ENCODE measurements at places on chromosomes 1 and 21. TPM values are rescaled to one million over a fixed set of nuclear protein-coding genes. Genes with fewer than 3 reads are reported as not detected.

GRCh38 chr1:98468111-98468717, 193.3 kb upstream of the SNX7 start:
- H3K27me3 ChIP-seq, result no peaks in the 10 kb centered on the region
- DNase-seq, result no peak
- no peaks in the 10 kb centered on the region for H3K4me1 ChIP-seq
- no peak overlapping the region for H3K4me3 ChIP-seq

- DNase-seq, result no peak
- H3K27me3 ChIP-seq, result peaks cover 11% of the 10 kb centered on the region
- no peak overlapping the region for H3K27ac ChIP-seq
- no peak overlapping the region for H3K4me3 ChIP-seq
- peaks cover 19% of the 10 kb centered on the region for H3K4me1 ChIP-seq
Measured at GRCh38 chr1:156856282-156856785, 2.6 kb downstream of the INSRR start.

GRCh38 chr1:91760512-91760911, 125.4 kb downstream of the TGFBR3 start:
- DNase-seq, result no peak
- H3K27ac ChIP-seq, result no peak overlapping the region
- no peaks in the 10 kb centered on the region for H3K36me3 ChIP-seq
- H3K4me1 ChIP-seq, result no peaks in the 10 kb centered on the region

GRCh38 chr1:193549081-193549480, 362.7 kb upstream of the B3GALT2 start:
- no peaks in the 10 kb centered on the region for H3K36me3 ChIP-seq
- no peaks in the 10 kb centered on the region for H3K27me3 ChIP-seq
- H3K4me1 ChIP-seq, result no peaks in the 10 kb centered on the region
- no peak overlapping the region for H3K4me3 ChIP-seq
- no peak overlapping the region for H3K27ac ChIP-seq
- no peak for DNase-seq

GRCh38 chr1:27795601-27796000, 22.6 kb downstream of the STX12 start:
- no peak overlapping the region for H3K27ac ChIP-seq
- H3K4me3 ChIP-seq, result no peak overlapping the region
- H3K36me3 ChIP-seq, result peaks cover 30% of the 10 kb centered on the region
- no peaks in the 10 kb centered on the region for H3K4me1 ChIP-seq
- no peak for DNase-seq

The KLHDC9 gene
- 0.49 TPM for total RNA-seq

The OPRD1 gene
- total RNA-seq, result not detected

The OR14A16 gene
- total RNA-seq, result not detected

The AMY1C gene
- not detected for total RNA-seq

The CIART gene
- 0.81 TPM for total RNA-seq

The PPP1R15B gene
- total RNA-seq, result 82.7 TPM
